Fibroblast of pulmonary artery (primary cell): ENCODE measurements at places on chromosomes 1 and 21.

DNA sequence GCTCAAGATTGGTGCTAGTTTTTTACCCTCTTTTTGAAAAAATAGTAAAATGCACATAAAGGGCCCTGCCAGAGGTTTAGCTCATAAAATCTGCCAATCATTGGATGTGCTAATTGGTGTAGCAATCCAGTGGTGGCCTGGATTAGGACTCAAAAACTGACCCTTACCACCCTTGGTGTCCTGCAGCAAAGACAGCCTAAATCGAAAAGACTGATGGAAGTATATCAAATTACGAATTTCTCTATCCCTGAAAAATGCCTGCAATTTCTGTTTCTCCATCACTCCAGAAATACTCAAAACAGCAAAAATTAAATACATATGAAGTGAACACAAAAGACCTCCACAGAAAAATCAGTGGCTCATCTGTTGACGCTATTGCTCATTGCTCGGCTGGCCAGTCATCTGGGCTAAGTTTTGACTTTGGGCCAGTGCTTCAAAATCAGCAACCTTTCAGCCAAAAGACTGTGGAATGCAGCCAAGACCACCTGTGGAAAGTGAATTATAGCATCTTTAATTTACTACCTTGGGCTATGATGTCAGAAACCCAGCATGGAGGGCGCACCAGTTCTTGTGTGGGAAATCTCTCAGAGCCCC is 30.0 kb downstream of the WLS start:
- DNase-seq, result no peak

DNA sequence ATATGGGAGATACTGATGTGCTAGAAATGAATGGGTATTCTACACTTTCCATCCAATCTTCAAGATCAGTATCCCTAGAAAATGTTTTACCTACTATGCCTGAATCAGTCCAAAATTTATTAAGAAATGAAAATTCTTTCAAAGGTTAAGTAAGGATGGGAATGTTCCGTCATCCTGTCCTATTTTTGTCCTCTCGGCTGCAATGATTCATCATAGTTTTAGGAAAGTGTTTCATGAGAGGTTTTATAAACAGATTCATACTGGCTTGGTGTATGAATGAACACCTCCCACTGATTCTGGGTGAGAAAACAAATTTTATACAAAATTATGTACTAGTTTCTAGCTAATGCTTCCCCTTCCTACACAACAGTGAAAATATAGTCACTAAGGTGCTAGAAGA is 504.6 kb upstream of the NR5A2 start:
- peak; percentile 9 for DNase-seq

GRCh38 chr1:105396001-105396400 is 1646.3 kb downstream of the AMY1C start:
- no peak for DNase-seq

GRCh38 chr1:109275706-109276345 is 7.1 kb downstream of the PSRC1 start:
- DNase-seq, result no peak

DNA sequence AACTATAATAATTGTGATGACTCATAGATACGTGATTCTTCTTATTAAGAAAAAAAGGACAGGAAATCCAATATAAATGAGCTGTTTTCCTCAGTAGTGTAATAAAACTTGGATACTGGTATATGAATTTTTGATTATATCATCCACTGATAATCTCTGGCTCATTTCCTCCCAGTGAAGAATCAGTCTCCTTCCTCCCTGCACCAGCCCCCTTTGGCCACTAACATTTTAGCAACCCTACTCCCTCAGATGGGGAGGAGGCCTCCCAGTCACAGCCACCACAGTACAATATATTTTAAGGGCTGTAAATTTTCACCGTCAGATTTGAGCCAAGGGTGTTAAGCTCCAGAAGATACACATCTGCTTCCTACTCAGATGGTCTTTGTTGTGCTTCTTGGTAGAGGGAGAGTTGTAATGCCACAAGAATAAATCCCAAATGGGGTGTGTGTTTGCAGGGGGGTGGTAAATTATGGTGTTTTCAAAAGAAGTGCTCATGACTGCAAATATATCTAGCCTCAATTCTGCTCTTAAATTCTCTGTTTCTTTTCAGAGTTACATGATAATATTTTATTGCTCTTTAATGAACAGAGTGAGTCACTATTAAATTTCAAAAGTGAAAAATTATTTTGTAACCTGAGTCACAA is 153.5 kb downstream of the HLX start:
- DNase-seq, result peak; percentile 53

- no peak for DNase-seq
Measured at GRCh38 chr21:44696572-44696971, 400 bp upstream of the KRTAP10-12 start.

DNA sequence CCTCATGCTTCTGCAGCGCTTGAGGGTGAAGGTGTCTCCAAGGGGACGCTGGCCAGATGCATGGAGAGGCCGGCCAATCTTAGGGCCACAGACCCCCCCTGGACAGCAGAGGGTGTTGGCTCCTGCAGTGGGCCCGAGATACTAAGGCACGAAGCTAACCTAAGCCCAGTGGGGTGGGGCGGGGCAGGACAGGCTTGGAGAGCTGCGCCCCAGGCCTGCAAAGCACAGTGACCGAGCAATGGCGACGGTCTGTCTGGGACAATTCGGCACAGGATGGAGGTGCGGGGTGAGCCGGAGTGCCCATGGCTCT is 1.3 kb downstream of the FNDC10 start:
- no peak for DNase-seq

DNA sequence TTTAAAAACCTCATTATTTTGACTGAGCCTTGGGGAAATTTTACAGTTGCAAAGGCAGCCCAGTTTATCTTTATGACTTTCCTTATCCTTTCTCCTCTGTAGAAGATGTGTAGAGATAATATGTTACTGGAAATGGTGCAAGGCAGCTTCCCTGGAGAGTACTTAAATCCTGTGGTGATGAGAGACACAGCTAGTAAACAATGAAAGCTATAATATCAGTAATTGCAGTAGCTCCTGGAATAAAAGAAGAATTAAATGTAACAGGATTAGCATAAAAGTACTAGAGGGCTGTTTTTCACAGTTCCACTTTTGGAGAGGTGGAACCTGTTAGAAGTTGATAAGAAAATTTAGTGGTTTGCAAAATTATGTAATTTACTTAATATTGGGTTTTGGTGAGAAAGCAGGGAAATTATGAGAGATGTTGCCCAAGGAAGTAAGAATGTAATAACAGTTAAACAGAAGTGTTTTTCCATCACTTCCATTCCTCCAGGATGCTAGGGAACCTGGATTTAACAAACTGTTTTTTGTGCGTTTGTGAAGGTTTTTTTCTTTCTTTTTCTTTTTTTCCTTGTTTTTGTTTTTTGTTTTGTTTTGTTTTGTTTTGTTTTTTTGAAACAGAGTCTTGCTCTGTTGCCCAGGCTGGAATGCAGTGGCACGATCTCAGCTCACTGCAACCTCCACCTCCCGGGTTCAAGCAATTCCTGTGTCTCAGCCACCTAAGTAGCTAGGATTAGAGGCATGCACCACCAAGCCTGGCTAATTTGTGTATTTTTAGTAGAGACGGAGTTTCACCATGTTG is 15.7 kb upstream of the EDEM3 start:
- no peak for DNase-seq

DNA sequence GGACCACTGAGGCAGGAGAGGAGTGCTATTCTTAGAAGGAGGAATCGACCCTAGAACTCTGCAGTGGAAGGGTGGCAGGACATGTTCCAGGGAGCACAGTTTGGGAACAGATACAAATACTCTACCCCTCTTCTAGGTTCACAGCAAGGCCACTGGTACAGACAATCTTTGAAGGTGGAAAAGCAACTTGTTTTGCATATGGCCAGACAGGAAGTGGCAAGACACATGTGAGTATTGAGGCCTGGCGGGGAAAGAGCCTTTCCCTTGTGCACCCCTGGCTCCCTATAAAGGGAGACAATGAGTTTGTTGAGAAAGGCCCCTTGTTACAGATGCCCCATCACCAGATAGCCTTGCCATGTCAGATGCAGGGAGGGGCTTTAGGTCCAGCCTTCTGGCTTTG is 17.8 kb downstream of the KIF2C start:
- no peak for DNase-seq

DNA sequence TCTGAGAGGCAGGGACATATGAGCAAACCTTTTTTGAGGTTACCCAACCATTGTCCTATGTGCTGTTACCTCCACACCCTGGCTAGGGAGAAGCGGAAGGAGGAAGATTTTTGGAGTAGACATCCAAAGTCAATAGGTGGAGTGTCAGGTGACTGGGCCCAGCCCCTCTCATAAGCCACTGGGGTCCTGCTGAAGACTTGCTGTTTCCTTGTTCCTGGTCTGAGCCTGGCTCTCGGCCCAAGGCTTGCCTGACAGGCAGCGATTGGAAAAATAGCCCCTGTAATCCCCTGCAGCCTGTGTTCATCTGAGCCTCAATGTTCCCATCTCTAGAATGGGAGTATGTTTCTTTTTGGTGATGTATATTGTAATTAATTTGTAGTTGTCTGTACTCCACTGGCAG is 6.9 kb upstream of the PIGR start:
- DNase-seq, result no peak

- DNase-seq, result no peak
Measured at GRCh38 chr1:27646676-27647075, 11.7 kb upstream of the FGR start.

DNA sequence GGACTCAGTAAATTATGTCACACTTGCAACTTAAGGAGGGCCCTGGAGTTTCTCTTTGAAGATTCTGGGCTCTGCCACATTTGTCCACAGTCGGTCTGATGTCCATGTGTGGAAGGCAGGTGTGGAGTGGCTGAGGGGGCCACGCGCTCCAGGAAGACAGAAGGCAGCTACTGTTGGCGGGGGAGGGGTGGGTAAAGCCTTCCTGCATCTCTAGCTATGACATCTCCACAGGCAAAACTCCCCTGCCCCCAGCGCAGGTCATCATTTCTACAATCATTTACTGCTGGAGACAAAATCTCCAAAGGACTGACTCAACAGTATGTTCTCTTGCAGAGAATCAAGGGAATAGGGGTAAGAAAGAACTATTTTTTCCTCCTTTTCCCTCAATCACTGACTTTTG is 11.4 kb upstream of the TSPEAR start:
- DNase-seq, result no peak

- DNase-seq, result no peak
Measured at GRCh38 chr1:233459470-233459945, 132.0 kb downstream of the MAP3K21 start.

DNA sequence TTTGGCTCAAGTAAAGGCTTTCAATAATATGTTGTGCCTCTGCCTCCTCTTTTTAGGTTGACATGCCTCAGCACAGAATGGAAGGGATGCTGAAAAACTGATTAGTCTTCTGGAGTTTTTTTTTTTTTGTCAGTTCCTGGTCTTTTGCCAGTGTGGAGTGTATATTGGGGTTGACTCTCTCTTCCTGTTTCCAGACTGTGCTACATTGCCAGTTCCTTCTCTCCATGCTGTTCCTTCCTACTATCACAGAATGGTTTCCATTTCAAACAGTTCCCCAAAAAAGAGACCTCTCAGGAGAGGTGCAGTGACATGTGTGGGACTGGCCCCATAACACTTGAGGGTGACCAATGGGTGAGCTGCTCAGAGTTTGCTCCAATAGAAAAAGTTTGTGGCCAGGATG is 101.7 kb upstream of the ETV3 start:
- DNase-seq, result no peak

DNA sequence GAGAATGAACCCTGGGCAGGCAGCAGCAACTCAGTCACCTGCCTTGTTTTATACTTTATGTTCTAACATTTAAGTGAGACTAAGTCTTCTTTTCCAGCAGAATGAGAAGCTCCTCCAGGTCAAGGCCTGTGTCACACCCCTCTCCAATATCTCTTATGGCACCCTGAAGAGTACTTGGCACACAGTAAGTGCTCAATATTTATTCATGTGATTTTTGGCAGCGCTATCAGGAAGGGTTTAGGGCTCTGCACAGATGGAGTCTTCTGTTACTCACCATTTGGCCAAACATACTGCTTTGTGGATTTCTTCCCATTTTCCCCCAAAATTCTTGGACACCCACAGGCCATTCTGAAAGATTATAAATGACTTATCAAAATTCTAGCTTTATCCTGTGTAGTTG is 43.8 kb upstream of the MYBPHL start:
- DNase-seq, result no peak

DNA sequence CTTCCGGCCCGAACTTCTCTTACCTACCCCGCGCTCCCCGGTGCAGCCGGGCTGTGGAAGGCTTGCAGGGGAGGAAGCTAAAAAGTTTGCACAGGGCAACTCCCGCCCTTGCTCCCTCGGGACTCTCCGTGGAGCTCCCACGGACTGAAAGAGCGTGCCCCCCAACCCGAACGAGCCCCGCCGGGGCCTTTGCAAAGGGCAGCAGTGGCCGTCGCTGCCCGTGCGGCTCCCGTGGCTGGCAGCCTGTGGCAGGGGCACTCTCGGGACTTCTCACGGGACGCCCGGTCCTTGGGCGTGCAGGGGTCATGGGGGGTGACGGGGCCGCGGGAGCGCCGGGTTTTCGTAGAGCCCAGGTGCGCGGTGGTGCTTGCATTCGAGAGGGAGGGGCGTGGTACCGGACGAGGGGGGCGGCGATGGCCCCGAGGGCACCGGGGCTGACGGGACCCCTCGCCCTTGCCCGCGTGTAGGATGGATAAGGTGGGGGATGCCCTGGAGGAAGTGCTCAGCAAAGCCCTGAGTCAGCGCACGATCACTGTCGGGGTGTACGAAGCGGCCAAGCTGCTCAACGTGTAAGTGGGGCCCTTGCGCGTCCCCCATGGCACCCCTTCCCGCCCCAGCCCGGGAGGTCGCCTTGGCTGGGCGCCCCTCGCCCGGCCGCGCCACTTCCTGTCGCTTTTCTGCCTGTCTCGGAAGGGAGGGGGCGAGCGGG is 711 bp downstream of the GADD45A start:
- DNase-seq, result peak; percentile 51

DNA sequence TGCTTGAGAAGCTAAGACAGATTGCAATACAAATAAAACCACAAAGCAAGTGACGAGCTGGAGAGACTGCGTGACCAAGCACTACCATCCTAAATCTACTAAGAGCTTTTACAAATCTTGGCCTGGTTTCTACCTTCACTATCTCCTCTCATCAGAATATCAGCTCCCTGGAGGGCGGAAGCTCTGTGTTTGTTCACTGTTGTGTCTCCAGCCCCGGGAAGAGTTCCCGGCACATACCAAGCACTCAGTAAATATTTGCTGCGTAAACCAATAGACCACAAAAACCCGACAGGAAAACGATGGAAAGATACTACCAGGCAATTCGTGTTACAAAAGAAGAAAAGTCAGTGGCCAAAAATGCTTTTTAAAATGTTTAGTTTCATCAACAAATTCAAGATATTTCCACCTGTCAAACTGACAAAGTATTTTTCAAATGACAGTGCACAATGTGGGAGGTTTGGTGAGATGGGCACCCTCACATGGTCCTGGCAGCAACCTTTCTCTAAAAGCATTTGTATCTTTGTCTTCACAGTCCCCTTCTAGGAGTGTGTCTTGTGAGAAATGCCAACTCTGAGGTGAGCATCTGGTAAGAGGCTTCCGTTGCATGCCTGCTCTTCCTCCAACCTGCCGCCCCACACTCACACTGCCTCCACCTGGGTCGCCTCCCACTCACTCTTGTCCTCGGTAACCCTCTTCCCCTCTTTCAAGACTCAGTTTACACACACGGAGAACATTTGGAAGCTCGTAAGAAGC is 34.7 kb downstream of the SLC1A7 start:
- peak; percentile 80 for DNase-seq

- DNase-seq, result no peak
Measured at GRCh38 chr1:3113047-3113740, 44.2 kb downstream of the PRDM16 start.

- DNase-seq, result no peak
Measured at GRCh38 chr1:30907481-30908315, 860 bp downstream of the SDC3 start.
